ENCODE measurements at places on chromosomes 5 and 9. TPM values are rescaled to one million over a fixed set of nuclear protein-coding genes. Genes with fewer than 3 reads are reported as not detected.
A peak's percentile ranks its signal among the peaks of the same experiment; 100 is the strongest.

LHX3 gene
- total RNA-seq, result not detected

CDC20B gene
- not detected for total RNA-seq

ARID3C gene
- total RNA-seq, result not detected

PTAR1 gene
- 55.5 TPM for total RNA-seq

TYRP1 gene
- 3.8 TPM for total RNA-seq

SLC22A4 gene
- total RNA-seq, result 0.14 TPM

ARL15 gene
- 36.8 TPM for total RNA-seq

TIMD4 gene
- not detected for total RNA-seq

DRD1 gene
- total RNA-seq, result 0.41 TPM

SVEP1 gene
- 53.6 TPM for total RNA-seq

PCDHB3 gene
- 2.3 TPM for total RNA-seq

PAPPA gene
- 17.4 TPM for total RNA-seq

EDIL3 gene
- 170 TPM for total RNA-seq

IFNA2 gene
- total RNA-seq, result not detected

DNA sequence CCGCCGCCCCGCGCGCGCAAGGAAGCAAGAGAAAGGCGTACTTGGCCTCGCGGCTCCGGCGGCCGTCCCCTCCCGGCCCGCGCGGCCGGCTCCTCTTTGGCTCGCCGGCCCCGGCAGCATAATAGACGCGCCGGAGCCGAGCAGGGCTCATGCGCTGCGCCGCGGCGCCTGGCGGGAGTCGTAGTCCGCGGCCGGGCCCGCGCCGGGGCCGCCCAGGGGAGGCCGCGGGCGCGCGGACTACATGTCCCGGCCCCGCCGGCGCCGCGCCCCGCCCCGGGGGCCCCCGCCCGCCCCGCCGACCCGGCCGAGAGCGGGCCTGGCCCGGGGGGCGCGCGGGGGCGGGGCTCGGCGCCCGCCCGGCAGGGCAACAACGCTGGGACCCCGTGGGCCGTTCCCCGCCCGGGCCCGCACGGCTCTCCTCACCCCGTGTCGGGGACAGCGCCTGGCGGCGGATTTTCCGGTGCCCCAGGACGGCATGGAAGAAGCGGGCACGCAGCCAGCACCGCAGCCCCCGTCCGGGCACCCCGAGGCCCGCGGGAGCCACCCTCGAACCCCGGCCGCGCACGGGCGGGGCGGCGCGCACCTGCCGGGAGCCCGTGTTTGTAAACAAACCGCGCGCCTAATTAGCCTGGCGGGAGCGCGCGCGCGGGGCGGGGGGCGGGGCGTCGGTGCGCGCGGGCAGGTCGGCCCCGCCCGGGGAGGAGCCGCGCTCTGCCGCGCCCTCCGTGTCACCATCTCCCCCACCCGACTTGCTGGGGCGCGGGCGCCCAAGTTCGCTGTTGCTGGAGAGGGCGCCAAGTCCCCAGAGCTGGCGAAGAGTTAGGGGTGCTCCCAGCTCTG is at the start of gene BRD3:
BRD3 (minus strand) TSS at position 123 of the 840 bp plus-strand sequence. CDS start 14,549 bp downstream, outside the sequence.
- DNase-seq, result no peak

DNA sequence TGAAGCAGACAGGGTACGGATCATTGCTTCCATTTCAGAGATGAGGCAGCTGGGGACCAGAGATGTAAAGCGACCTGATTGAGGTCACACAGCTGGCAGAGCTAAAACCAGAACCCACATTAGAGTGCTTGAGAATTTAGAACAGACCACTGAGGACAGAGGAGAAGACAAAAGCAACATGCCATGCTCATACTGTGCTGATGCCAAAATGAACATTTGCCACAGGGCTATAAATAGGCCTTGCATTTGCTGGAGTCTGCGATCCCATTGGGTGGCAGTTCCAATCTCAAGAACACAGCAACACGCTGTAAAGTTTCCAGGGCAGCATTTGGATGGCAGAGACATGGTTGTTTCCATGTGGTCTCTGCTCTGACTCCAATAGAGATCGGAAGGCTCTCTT is 222.4 kb upstream of the TBC1D2 start:
- DNase-seq, result no peak

DNA sequence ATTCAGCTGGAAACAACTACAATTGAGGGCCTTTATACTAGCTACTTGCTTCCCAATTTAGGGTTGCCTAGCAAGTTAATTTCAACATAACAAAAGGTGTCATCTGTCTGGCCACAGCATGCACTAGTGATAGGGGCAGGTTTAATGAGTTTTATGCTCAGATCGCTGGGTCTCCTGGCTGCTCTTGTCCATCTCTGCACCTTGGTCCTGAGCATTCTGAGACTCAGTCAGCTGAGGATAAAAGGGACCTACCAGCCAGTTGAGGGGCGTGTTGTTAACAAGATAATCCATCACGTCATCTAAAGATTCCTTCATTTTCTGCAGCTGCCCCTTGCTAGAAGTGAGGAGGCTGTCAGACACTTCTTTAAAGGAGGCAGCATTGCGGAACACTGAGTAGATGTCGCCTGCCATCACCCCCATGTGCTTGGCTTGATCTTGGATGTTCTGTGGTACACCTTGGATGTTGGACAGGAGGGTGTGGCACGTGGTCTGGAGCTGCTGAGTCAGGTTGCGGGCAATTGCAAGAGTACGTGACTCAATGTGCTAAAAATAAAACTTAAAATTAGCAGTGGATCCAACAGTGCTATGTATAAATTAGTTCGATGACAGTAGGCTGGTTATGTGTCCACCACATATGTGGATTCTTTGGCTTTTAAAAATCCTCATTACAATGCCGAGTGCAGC is 11.0 kb downstream of the PLIN2 start:
- DNase-seq, result no peak

DNA sequence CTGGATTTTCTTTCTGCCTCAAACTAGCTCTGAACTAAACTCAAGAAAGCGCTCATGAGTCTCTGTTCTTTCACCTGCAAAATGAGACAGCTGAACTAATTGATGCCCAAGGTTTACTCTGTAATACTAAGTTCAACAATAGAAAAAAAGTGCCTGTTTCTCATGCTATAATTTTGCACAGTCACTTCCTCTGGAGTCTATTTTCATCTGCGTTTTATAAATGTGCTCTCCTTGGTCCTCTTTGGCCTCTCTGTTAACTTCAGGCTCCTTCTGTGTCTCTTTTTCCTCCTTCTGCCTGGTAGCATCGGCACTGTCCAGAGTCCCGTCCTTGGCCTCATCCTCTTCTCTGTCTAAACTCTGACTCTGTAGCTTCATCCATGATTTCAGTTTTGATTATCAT is 311.9 kb upstream of the TLE4 start:
- no peak for DNase-seq

GRCh38 chr5:133423618-133424282 is 188.6 kb downstream of the FSTL4 start:
- DNase-seq, result no peak

DNA sequence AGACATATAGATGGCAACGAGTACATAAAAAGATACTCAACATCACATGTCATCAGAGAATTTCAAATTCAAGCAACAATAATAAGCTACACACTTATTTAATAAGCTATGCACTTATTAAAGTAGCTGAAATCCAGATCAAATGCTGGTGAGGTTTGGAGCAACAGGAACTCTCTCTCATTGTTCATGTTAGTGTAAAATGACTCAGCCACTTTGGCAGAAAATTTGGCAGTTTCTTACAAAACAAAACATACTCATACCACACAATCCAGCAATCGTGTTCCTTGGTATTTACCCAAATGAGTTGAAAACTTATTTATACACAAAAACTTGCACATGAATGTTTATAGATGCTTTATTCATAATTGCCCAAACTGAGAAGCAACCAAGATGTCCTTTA is 131.5 kb upstream of the NFIL3 start:
- DNase-seq, result no peak

DNA sequence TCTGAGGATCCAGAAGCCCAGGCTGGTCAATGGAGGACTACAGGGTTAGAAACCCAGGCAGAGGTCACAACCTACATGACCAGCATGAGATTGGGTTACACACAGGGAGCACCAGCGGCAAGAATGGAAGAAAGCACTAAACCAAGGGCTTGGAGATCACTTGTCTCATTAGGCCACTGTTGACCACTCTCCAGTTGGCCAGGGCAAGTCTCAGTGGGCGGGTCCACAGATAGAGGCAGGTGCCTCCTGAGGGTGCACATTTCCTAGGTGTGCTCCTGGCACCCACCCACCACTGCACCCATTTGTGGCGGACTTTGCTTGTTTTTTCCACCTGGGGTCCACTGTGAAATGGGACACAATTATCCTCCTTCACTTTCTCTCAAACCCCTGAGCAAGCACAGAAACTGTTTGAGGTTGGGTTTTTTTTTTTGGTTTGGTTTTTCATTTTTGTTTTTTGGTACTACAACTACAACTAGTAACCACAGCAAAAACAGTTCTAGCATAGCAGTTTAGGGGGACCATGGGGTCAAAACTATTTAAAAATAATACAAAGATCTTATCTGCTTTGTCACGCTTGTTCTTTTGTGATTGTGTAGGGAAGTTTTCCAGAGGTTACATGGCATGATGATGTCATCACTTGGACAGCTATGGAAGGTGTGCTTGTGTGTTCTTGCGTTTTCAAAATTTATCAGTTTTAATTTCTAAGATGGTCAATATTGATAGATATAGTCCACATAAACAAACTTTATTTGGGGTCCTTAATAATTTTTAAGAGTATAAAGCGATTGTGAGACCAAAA is 6.1 kb downstream of the NPR2 start:
- no peak for DNase-seq

- no peak for DNase-seq
Measured at GRCh38 chr5:163508753-163509152, 3.3 kb downstream of the MAT2B start.

DNA sequence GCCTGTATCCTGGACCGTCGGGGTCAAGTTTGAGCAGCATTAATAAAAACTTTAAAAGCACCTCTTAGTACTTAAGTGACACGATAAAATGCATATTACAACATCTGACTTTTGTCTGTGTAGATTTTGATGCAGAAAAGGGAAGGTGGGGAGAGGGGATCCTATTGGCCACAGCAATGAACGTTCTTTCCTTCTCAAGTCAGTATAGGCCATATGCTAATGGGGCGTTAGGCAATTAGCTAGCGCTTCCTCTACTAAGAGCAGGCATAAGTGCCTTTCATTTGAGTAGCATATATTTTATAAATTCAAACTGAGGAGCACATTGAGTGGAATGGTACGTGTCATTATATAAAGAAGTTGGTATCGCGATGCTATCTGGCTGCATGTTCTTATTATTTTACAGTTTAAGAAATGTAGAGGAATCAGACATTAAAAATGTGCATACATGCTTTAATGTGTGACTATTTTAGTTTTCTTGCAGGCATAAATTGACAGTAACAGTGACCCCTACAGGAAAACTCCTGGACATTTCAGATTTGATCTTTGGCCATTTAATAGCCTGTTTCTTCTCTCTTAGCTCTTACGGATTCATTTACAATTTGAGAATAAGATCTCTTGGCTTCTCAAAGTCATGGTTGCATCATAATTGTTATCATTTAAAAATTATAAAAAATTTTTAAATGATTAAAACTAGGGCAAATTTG is 1.1 kb upstream of the GNA14 start:
- no peak for DNase-seq

GRCh38 chr5:178786859-178787499 is 56.5 kb upstream of the ZNF354A start:
- DNase-seq, result no peak

GRCh38 chr5:148697180-148697808 is 43.0 kb upstream of the HTR4 start:
- peak; percentile 9 for DNase-seq

GRCh38 chr5:6711409-6712141 is 1.7 kb upstream of the TENT4A start:
- DNase-seq, result no peak

GRCh38 chr5:7426284-7426683 is 30.3 kb downstream of the ADCY2 start:
- DNase-seq, result no peak

GRCh38 chr5:171713152-171713551 is 72.5 kb upstream of the SMIM23 start:
- no peak for DNase-seq

DNA sequence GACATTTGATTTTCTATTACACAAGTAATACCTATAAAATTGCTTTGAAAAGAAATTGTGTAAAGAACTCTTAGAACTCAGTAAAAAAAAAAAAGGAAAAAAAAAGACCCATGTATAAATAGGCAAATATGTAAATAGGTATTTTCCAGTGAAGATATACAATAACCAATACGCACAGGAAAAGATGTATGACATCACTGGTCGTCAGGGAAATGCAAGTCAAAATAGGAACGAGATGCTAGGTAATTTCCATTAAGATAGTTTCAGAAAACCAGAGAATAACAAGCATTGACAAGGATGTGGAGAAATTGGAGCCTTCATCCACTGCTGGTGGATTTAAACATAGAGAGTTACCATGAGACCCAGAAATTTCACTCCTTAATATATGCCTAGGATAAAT is 708.8 kb downstream of the MTRR start:
- no peak for DNase-seq

- DNase-seq, result no peak
Measured at GRCh38 chr9:79220251-79220650, 351.5 kb upstream of the TLE4 start.

Data from thoracic aorta (tissue), 2 donors.